Hypothalamus (tissue), 51 donors: ENCODE measurements at places on chromosomes 1 and 21.

GRCh38 chr1:196877964-196878363 is 9.9 kb upstream of the CFHR4 start:
- DNase-seq: no peak

DNA sequence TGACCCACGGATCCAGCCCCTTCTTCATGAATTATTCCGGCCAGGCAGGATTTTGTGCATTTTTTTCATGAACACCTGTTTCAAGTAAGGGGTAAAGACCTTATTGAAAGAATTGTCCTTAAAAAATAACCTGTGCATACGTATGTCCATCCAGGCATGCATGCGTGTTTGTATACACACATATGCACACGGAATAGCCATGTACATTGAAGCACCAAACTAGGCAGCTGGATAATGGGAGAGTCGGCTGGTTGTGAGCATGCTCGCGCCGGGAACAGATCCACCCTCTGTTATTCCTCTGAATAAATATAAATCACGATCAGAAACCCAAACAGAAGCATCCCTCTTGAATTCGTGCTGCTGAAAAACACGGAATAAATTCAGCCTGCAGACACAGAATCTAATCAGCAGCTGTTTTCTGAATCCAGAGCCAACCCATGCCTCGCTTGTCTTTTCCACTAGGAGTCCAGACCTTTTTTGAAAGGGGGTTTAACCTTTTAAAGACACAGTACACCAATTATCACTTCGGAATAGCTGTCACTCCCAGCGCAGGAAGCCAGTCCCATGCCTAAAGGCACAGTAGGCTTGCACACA is at the start of gene HIVEP3:
Gene HIVEP3 (minus strand): TSS at position 473 of the 594 bp plus-strand sequence.
- peak; percentile 57 for DNase-seq

DNA sequence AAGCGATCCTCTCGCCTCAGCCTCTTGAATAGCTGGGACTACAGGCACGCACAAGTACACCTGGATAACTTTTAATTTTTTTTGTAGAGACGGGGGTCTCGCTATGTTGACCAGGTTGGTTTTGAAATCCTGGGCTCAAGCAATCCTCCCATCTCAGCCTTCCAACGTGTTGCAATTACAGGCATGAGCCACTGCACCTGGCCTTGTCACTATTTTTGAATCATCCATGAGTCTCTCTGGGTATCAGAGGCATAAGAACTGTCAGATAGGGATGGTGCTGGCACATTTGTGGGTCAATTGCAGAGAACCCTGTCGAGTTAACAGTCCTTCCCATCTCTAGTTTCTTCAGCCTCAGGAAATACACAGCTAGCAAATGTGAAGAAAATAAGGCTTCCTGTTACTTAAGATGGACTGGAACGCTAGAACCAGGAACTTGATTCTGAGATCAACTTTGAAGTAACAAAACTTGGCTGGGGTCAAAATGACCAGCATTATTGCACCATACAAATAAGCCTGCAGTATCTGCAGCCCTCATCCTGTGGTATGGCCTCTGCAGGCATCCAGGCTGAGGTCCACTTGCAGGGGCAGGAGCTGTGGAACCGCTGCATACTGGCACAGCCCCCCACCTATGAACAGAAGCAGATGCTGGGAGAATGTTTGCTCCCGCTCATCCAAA is 124.3 kb upstream of the GADD45A start:
- DNase-seq: no peak

DNA sequence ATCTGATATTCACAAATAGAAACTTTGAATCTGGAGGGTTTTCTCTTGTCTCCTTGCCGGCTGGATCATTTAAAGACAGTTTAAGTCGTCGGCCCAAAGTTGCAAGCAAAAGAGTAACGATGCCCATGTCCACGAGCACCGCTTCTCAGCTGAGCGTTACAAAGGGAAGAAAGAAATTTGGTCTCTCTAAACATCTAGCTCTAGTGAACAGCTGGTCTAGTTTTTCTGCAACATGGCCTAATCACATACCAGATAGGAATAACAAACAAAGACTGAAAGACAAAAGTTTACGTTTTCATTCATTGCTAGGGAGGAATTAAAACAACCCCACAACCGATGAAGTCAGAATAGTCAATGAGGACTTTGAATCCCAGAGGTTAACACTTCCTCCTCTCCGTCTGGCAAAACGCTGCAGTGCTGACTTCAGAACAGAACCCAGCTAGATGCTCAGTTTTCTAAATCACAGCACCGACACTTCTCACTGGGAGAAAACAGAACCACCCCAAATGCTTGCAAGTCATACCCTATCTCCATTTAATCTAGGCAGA is 69.4 kb downstream of the NTPCR start:
- DNase-seq: no peak

DNA sequence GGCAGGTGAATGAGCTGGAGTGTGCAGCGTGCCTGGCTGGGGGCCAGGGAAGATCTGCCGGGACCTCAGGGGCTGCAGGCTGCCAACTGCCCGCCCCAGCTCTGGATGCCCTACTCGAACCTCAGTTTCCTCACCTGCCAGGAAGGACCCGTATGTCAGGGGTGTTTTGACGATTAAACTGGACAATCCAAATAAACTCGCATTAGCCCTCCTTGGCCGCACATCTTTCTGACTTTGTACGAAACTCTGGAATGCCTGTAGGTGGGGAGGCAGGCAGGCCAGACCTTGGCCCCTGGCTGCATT is 8.3 kb upstream of the ZNF669 start:
- no peak for DNase-seq

GRCh38 chr1:26915204-26915842 is 1.5 kb upstream of the NR0B2 start:
- DNase-seq: no peak

- DNase-seq: no peak
Measured at GRCh38 chr1:53559854-53560580, 100.8 kb downstream of the DMRTB1 start.
